Ammon's horn (tissue), 1 donor: ENCODE measurements at places on chromosomes 6 and 20.

- DNase-seq, result no peak
Measured at GRCh38 chr20:49581482-49581881, 13.5 kb upstream of the PTGIS start.

GRCh38 chr6:140062043-140063020, 687.9 kb upstream of the CITED2 start:
- no peak for DNase-seq

DNA sequence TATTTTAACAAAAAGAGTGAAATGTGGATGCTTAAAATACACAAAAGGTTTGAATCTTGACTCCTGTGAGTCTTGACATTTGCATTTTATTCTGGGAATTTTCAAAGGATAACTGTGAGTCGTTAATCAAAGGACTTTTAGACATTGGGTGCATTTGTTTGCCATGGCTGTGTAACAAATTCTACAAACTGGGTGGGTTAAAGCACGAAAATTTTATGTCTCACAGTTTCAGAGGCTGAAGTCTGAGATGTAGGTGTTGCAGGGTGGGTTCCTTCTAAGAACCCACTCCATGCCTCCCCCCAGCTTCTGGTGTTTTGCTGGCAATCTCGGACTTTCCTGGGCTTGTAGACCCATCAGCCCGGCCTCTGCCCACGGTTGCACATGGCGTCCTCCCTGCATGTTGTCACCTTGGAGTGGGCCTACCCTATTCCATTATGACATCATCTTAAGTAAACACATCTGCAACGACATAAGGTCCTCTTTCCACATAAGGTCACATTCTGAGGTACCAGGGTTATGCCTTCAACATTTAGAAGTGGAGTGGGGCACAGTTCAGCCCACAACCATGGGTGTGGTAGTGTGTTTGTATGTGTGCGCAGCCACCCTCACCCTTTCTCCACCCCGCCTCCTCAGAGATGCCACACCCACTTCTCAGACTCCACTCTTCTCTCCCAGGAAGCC, 113.1 kb downstream of the FOXA2 start:
- no peak for DNase-seq

- no peak for DNase-seq
Measured at GRCh38 chr6:145138469-145139139, 596.7 kb downstream of the EPM2A start.

GRCh38 chr6:170147056-170147787, 143.7 kb downstream of the DLL1 start:
- peak; percentile 83 for DNase-seq

DNA sequence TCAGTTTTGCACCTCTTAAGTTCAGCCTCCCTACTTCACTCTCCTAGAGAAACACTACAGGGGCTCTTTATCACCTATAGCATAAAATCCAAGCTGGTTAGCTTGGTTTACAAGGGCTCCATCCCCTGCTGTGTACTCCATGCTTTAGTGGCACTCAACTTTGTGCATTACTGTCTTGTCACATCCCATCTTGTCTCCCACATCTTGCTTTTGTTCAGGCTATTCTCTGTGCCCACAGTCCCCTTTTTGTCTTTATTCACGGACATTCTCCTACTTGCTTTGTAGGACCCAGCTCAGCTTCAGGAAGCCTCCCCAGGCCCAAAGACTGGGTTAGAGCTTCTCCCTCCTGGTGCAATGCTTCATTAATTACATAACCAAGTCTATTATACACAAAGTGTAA, 107.9 kb upstream of the SPACA1 start:
- DNase-seq, result no peak

GRCh38 chr6:24064832-24065231, 61.2 kb upstream of the NRSN1 start:
- no peak for DNase-seq

GRCh38 chr6:84815896-84816735, 51.7 kb upstream of the TBX18 start:
- DNase-seq, result no peak

GRCh38 chr6:89934685-89935366, 40.6 kb downstream of the GJA10 start:
- no peak for DNase-seq

DNA sequence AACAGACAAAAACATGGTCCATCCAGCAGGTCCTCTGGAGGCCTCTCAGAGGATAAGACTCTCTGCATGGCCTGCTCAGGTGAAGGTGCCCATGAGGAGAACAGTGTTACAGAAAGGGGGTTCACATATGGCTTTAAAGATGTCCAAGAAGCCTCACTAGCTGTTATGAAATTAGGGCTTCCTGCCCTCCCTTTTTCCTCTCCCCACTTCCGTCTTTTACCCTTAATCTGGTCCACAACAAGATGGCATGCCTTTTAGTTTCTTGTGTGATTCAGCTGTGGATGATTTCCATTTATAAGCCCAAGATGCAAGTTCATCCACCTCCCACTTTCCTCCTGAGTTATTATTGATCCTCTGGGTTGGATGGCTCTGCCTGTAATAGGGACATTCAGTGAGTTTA, 14.0 kb downstream of the GCNT2 start:
- DNase-seq, result no peak

GRCh38 chr6:26257272-26257671, 107.7 kb upstream of the BTN3A2 start:
- no peak for DNase-seq

DNA sequence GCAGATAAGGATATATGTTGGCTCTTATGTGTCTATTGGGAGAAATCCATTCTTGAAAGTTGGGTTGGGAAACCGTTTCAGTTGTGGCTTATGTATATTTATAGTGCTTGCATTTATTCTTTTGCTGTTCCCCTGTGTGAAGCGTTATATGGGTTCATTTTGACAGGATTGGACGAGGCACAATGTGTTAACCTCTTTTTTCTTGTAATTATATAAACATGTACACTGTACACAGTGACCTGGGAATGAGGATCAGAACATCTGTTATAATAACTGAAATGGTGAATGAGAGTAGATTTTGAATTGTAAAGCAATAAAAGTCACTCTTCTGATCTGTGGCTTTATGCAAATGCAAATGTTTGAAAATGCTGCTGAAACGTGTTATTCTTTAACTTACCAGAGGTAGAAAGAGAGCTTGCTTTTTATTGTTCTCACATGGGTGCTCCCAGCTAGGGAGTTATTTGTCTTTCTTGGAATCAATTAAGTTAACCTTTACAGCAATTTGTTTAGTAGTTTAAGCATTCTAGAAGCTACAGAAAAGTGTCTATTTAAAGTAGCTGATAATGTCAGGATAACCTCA, 213.7 kb downstream of the GRIK2 start:
- no peak for DNase-seq

- DNase-seq, result peak; percentile 43
Measured at GRCh38 chr6:70371454-70372105, 41.7 kb upstream of the FAM135A start.

- DNase-seq, result no peak
Measured at GRCh38 chr6:156783958-156784357, 6.8 kb downstream of the ARID1B start.

- no peak for DNase-seq
Measured at GRCh38 chr20:57007171-57007540, 259.3 kb downstream of the BMP7 start.

- DNase-seq, result no peak
Measured at GRCh38 chr20:54577637-54578036, 102.2 kb downstream of the DOK5 start.

DNA sequence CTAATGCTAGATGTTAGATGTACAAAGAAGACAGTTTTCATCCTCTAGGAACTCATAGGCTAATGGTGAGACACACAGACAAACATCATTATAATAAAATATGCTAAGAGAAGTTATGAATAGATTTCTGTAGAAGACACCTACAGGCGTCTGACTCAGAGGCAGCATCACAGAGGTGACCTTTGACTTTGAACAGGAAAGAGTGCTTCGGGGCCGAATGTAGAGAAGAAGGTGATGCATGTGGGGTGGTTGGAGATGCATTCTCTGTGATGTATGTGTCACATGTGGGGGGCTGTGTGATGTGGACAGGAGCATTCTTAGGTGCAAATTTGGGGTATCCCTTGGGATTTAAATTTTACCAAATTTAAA, 6.8 kb downstream of the GUCA1A start:
- DNase-seq, result no peak

GRCh38 chr6:14243597-14243996, 126.0 kb downstream of the CD83 start:
- no peak for DNase-seq

- no peak for DNase-seq
Measured at GRCh38 chr6:75550544-75551167, 51.0 kb upstream of the SENP6 start.
